ENCODE measurements at places on chromosomes 16 and 17.
A peak's percentile ranks its signal among the peaks of the same experiment; 100 is the strongest.

GRCh38 chr17:76246080-76247066 lies 6.1 kb upstream of the RNF157 start:
- no peak for DNase-seq

- DNase-seq, result no peak
Measured at GRCh38 chr16:4780235-4780634, 7.9 kb downstream of the SEPTIN12 start.

- no peak for DNase-seq
Measured at GRCh38 chr17:1727876-1728630, 3.5 kb downstream of the WDR81 start.

DNA sequence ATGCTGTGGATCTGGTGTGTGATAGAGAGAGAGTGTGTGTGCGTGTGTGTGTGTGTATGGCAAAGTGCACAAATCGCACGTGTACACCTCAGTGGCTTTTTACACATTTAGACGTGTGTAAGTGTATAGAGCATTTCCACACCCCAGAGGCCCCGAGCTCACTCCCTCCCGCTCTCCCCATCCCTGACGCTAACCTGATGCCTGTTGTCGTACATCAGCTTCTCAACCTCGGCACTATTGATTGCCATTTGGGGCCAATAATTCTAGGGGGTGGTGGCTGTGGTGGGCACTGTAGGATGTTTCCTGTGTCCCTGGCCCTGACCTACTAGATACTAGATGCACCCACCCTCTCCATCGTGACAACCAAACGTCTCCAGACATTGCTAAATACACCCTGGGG lies 30.4 kb upstream of the CRISPLD2 start:
- no peak for DNase-seq

DNA sequence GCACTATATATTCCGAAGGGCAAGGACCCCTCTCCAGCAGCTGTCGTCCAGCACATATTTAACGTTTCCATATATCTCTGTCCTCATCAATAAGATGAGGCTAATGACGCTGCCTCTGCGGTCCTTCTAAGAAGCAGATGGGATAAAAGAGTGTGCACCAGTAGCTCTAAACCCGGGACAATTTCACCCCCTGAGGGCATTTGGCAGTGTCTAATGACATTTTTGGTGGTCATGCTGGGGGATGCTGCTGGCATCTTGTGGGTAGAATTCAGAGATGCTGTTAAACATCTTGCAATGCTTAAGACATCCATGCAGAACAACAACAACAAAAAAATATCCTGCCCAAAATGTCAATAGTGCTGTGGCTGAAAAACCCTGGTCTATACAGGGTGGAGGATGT lies 372.9 kb downstream of the CDH13 start:
- no peak for DNase-seq

GRCh38 chr17:74444406-74444805 lies 12.5 kb downstream of the GPRC5C start:
- DNase-seq, result peak; percentile 84

DNA sequence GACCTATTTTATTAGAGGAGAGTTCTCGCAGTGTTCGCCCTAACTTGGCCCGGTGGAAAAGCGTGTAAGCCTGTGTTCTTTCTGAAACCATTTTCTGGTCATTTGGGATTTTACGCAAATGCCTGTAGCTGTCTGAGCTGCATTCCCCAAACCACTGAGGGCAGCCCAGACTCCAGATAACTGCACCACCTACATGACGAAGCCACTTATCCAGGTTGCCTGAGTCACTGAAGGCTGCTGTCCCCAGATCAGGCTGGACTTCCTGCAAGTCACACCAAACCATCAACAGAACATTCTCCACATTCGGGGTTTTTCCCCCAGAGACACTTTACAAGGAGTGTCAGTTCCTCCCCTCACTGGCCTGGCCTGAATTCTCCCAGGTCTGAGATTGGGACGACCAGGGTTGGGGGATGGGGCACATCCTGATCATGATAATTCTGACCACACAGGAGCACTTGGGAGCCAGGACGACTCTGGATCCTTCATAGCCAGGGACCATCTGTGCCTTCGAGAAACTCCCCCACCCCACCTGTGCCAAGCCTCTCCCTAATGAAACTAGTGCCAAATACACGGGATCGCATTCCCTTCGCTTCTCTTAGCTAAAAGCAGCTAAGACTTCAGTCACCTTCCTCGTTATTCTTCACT lies 2.3 kb downstream of the RPRML start:
- no peak for DNase-seq

- DNase-seq, result no peak
Measured at GRCh38 chr17:44049294-44050060, 17.0 kb downstream of the LSM12 start.

DNA sequence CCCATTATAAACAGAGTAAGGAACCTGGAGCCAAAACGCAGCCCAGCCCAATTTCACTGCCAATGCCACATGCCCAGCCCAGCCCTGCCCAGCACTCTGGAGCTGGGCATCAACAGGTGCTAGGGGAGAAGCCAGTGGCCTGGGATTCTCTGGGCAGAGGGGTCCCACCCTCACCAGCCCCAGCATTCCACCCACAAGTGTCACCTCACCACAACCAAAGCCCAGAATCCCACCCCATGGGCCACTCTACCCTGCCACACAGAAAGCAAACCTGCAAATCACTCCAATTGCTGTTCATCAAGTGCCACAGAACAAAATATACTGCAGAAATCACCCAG lies 102.5 kb upstream of the CDH5 start:
- DNase-seq, result no peak

DNA sequence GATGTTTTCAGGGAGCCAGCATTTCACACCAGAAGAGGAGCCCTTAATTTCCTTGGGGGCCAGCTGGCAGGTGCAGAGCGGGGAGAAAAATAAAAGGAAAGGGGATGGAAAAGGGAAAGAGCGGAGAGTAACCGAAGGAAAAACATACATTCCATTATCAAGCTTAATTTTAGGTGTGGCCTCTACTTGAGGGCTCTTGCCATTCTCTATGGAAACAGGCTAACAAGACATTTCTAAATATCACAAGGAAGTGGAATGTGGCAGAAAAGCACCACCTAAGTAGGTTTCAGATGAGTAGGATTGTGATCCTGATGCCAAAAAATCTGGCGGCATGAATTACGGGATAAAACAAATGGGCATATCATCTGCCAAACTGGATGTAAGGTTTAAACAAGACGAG lies 970 bp upstream of the DYNC1LI2 start:
- DNase-seq, result no peak

GRCh38 chr17:50923611-50924010 lies 57.5 kb upstream of the TOB1 start:
- no peak for DNase-seq

GRCh38 chr17:1627182-1627981 lies 1.3 kb downstream of the SLC43A2 start:
- no peak for DNase-seq

GRCh38 chr16:69590590-69590989 lies 24.8 kb downstream of the NFAT5 start:
- no peak for DNase-seq

- DNase-seq, result no peak
Measured at GRCh38 chr17:74076446-74076845, 127.0 kb upstream of the RPL38 start.
